ENCODE measurements at places on chromosomes 2 and 18.

DNA sequence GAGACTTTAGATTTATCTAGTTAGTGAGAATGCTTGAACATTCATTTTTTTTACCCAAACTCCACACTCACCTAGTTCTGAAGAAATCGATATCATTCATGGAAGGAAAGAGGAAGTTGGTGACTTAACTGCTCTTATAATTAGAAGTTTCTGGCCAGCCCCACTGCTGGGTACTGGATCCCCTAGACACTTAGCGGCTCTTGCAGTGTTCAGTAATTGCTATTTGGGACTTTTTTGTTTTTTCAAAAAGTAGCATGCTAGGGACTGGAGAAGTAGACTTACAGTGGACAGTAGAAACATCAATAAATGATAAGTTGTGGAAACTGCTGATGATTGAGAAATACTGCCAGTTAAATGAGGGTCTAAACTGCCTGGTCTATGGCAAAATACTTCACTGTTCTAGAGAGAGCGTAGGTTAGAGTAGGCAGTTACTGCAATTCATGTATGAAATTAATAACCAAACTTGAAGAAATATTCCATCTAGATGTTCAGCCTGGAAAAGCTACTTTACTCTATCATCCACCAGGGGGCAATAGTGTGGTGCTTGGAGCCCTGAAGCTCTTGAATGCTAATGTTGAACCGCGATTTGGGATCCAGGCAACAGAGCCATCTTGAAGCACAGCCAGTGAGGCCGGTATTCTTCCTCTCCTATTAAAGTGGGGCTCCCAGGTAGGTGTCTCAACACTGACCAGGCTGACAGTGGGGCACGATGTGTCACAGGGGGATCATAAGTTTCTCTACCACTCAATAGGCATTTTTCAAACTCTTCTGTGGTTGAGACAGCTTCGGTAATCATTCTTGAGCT, 146.1 kb upstream of the SESTD1 start:
- DNase-seq = peak; percentile 48

- no peak for DNase-seq
These were observed 34.6 kb downstream of the PSD4 start for GRCh38 chr2:113208396-113208795.

DNA sequence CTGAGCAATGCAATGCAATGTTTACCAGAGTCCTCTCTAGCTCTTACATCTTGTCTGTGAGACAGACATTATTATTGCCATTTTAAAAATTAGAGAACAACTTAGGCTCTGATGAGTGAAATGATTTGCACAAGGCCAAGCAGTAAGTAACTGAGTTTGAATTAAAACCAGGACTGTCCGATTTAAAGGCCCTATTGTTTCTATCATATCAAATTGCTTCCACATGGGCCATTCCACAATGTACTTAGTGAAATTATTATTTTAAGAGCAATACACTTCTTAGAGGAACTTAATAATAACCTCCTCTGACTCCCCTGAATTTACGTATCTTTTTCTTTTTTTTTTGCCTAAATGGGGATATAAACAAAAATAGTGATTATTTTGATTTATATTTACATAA, 64.6 kb downstream of the PLCL1 start:
- no peak for DNase-seq

- no peak for DNase-seq
These were observed 14.0 kb downstream of the ALPG start for GRCh38 chr2:232420463-232421188.

DNA sequence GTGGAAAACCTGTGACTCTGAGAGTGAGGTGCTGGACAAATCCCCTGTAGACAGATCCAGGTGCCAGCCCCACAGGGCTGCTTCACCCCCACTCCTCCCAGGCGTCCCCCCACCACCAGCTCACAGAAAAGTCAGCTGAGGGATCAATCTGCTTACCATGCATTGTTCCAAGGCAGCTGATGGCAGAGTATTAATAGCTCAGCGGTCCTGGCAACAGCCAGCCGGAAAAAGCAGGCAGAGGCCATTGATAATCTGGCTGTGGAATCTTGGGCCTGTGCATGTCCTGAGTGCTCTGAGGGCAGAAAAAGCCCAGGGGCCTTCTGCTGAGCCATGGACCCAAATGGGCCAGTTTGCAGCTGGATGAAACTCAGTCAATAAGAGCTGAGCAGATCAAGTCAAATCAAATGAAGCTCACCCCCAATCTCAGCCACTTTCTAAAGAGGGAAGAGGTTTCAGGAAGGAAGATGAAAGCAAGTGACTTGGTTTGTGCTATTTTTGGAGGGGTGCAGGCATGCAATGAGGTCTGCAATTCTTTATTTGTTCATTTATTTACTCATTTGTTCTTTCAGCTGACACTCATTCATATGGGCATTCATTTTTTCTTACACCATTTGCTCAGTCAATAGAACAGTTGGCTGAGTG, 63.4 kb downstream of the GYPC start:
- peak; percentile 41 for DNase-seq

DNA sequence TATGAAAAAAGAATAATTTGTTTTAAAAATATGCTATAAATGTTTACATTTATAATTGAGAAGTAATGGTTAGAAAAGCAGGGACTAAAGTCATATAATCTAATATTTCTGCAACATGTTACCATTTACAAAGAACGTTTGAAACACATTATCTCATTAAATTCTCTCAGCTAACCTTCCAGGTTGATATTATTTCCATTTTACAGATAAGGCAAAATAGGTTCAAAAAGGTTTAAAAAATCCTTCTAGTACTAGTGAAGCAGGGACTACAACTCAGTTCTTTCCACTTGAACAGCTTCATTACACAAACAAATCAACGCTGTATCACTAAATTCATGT, 875 bp downstream of the FASTKD1 start:
- DNase-seq = no peak

DNA sequence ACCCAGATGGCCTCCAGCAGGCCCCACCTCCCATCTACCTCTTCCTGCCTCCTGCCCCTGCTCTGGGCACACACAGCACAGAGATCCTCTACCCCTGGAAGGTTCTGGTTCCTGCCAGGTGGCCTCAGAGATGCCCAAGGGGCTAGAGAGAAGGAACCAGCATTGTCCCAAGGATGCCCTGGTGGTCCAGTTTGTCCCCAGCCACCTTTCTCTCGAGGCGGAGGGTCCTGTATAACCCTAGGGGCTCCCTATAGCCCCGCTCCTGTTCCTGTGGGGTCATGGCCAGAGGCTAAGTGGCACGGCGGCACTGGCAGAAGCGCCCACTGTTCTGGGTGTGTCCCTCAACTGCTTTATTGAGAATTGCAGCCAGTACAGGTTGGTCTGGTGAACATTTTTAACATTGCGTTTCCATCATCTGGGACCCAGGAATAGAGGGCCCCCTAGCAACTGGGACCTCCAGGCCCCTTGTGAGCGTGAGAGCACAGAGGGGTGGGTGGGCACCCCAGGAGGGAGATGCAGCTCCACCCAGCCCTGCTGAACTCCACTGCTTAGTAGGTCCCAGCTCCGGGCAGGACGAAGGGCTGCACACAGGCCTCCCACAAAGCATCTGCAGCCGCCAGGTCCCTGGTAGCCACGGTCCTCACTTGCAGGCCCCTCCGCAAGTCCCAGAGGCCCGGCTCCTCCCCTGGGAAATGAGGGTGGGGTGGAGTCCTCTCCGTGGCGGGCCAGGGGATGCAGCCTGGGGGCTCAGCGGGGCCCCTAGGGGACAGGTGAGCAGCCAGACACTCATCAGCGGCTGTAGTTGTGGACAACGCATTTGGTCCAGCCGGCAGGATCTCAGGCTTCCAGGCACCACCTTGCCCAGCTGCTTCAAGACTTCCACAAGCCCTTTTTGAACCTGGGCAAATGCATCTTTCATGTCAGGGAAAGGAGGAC, 33.1 kb downstream of the GPC1 start:
- peak; percentile 47 for DNase-seq

DNA sequence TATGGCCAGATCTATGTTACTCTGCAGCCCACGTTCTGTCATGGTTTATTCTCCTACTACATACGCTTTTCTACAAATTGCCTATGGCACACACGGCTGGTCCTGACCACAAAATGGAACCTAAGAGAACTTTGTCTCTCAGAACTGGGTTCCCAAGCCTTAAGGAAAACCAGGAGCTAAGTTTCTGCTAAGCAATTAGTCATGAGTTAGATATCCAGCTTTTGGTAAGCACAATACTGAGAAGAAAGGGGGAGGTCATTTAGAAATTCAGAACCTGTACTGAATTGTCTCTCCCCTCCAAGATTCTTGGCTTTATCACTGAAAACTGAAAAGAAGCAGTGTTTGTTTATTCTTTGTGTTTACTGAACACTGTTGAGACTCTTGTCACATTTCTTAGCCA, 283.5 kb upstream of the TANK start:
- DNase-seq = no peak

- no peak for DNase-seq
These were observed 212.2 kb downstream of the TRIB2 start for GRCh38 chr2:12928775-12929401.

DNA sequence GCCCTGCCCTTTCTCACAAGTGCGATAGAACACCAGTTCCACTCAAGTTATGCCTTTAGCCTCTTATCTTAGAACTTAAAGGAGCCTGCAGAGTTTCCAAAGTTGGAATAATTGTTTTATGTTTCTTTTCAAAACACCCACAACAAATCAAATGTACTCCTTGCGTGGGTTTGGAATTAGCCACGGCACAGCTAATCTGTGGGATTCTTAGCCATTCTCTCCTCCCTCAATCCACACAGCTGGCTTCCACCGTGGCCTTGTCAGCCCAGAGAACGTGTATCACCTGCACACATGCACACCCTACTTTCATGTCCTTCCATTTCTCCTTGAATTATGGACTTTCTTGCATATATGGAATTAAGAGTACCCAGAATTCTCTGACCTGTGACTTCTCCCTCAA, 135.1 kb upstream of the LTBP1 start:
- no peak for DNase-seq

GRCh38 chr18:22822841-22823508, 110.2 kb upstream of the RBBP8 start:
- no peak for DNase-seq

DNA sequence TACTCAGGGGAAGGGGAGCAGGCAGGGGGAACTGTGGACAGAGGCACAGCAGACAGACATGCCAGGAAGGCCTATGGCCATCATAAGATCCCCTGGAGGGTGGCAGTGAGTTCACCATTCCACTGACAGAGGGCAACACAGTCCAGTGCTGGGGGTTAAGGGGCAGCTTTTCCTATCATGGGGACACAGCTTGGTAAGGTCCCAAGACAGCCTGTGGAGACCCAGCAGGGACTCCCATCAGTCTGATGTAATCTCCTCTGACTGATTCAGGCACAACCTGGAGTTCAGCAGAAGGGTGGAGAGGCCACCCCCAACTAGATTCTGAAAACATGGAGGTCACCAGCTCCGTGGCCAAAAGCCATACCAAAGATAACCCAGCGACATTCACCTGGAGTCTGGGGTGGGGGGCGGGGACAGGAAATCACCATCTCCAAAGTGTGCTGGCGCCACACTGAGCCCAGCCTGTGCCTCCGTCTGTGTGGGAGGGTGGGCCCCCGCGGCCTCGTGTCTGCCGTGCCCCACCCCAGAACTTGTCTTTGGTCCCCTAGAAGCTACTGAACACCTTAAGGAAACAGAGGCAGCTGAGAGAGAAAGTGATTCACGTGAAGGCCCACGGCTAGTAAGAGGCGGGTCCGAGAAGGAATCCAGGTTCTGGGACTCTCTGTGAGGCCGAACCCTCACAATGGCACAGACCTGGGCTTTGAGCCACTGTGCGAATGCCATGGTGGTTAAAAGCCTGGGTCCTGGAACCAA, 28.6 kb downstream of the DNMT3A start:
- no peak for DNase-seq

DNA sequence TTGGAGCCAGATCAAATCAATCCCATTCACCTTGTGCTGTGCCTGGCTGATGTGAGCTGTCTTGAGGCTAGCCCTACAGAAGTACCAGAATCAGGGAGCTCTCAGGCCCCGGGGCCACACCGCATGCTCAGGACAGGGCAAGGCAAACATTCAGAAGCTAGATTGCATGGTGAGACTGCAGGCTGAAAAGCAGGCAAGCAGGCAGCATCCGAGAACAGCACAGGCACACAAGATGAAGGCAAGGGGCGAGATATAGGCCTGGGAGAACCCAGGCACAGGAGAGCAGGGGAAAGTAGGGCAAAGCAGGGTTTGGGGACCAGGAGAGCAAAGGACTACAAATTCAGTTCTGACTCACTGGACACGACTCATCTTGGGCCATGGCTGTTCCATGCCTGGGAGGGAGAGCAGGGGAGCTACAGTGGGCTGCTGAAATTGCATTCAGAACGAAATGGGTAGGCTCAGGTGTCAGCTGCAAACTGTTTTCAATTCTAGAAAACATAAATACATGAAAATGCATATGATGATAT, 59.6 kb downstream of the GALNT14 start:
- DNase-seq = no peak
